Stimulated activated CD8-positive, alpha-beta memory T cell treated with anti-CD3 and anti-CD28 coated beads, Interleukin-4, amount 100 ng/mL, for 4 hours (primary cell): ENCODE measurements at places on chromosomes 1 and 21.

GRCh38 chr1:244241438-244241837 is 190.4 kb downstream of the ZBTB18 start:
- no peak for DNase-seq

GRCh38 chr1:241736387-241736786 is 84.3 kb downstream of the WDR64 start:
- DNase-seq, result no peak

GRCh38 chr1:75392278-75392677 is 218.6 kb downstream of the SLC44A5 start:
- no peak for DNase-seq

GRCh38 chr1:24806588-24806987 is 61.3 kb downstream of the CLIC4 start:
- DNase-seq, result no peak

DNA sequence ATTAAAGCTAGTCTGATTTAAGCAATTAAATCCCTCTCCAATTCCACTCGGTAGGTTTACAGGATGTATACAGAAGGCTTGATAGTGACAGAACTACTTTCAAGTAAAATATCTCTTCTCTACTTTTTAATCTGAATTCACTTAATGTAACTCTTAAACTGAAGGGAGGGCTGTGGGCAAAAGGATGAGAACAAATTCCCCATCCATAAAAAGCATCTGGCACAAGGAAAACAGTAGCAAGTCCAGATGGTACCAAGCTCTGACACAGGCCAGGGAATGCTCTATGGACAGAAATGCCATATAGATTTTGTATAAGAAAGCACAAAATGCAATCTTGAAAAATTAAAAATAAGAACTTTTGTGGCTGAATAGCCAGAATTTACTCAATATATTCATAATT is 53.1 kb upstream of the USH2A start:
- no peak for DNase-seq

GRCh38 chr1:73066866-73067265 is 784.5 kb upstream of the NEGR1 start:
- DNase-seq, result no peak

DNA sequence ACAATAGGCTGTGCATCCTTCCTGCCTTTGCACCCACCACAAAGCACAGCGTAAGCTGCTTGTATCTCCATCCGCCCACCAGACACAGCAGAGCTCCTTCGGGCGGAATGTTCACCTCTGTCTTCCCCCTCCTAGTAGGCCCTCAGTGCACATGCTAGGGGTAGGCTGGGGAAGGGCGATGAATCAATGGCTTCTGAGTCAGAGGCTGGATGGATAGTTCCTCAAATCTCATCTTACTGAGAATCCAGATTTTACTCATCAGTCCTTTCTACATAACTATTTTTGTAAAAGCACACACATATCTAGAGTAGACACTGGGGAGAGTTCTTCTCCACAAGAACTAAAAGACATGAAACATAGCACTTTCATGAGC is 73.8 kb downstream of the BCAR3 start:
- no peak for DNase-seq

DNA sequence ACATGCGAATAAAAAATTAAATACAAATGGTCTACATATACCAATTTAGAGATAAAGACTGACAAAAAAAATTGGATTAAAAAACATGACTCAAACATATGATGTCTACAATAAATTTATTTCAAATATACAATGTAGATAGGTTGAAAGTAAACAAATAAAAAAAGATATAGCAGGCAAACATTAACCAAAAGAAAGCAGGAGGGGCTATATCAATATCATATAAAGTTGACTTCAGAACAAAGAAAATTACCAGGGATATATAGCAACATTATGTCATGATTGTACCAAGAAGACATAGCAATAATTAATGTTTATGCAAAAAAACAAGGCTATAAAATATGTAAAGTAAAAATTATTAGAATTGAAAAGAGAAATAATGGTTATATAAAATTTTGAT is 49.9 kb upstream of the INSL5 start:
- DNase-seq, result no peak

DNA sequence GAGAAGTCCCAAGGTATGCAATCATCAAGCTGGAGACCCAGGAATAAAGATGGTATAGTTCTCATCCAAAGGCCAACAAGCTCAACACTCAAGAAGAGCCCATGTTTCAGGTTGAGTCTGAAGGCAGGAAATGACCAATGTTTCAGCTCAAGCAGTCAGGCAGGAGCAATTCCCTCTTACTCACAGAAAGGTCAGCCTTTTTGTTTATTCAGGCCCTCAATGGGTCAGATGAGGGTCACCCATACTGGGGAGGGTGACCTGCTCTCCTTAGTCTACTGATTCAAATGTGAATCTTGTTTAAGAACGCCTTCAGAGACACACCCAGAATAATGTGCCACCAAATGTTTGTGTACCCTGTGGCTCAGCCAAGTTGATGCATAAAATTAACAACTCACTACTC is 262.4 kb downstream of the USP25 start:
- no peak for DNase-seq

GRCh38 chr1:168086438-168086837 is 50.3 kb downstream of the GPR161 start:
- DNase-seq, result no peak

DNA sequence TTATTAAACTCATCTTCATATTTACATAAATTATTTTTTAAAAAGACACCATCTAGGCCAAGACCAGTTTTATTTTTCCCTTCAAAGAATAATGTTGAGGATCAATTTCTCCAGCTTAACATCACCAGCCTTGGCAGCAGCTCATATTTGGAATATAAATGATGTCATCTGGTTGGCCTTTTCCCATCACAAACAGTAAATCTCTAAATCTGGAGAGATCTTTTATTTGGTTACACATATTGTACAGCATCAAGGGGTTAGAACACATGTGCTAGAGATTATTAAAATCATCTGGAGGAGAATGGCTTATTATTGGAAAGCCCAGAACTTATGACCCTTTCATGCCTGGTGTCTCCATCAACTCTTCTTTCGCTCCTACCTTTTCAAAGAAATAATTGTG is 508.8 kb downstream of the PLPP3 start:
- no peak for DNase-seq

GRCh38 chr1:106875622-106876021 is 180.9 kb upstream of the PRMT6 start:
- no peak for DNase-seq

DNA sequence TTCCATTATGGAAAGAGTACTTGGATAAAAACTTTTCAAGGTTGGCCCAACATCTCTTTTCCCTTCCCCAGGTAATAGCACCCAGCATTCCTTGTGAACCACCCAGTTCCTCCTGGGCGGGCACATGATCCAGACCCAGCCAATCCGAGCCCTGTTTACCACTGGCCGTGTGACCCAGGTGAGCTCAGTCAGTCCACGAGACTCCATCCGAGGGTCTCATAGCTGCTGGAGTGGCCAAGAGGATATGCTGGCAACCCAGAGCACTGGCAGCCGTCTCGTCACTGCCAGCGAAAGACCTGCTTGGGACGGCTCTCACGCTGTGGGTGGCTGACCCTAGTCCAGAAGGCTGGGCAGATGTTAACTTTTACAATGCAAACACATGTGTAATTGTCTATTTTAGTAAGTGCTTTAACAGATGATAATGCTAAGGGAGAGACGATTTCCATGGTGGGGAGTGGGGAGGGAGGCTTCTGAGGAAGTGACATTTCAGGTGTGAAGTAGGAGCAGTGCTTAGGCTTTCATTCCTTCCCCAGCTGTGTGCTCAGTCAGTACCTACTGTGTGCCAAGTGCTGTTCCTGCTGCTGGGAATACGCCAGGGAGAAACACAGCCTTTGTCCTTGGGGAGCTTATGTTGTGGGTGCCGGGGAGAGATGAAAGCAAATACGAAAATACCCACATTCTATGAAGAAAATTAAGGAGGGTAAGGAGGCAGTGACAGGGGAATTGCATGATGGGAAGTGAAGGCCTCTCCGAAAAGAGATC is 24.5 kb downstream of the PARK7 start:
- DNase-seq, result no peak

DNA sequence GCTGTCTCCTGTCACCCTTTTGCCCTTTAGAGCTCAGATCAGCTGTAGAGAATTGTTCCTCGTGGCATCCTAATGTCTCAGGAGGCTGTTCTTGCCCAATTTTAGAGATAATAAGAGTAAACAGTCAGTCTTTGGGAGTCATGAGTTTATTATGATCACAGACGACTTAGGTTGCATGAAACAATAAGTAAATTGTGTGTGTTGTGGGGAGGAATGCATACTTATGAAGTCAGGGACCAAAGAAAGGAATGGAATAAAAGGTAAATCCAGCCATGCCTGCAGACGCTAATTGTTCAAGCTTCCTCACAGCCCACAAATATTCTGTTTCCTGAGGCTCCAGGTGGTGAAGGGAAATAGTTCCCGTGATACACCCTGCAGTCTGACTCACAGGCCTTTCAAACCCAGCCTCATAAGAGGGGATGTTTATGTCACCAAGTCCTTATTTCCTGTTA is 897 bp downstream of the EPHX4 start:
- DNase-seq, result no peak

- no peak for DNase-seq
Measured at GRCh38 chr1:115694805-115695204, 53.0 kb downstream of the VANGL1 start.

DNA sequence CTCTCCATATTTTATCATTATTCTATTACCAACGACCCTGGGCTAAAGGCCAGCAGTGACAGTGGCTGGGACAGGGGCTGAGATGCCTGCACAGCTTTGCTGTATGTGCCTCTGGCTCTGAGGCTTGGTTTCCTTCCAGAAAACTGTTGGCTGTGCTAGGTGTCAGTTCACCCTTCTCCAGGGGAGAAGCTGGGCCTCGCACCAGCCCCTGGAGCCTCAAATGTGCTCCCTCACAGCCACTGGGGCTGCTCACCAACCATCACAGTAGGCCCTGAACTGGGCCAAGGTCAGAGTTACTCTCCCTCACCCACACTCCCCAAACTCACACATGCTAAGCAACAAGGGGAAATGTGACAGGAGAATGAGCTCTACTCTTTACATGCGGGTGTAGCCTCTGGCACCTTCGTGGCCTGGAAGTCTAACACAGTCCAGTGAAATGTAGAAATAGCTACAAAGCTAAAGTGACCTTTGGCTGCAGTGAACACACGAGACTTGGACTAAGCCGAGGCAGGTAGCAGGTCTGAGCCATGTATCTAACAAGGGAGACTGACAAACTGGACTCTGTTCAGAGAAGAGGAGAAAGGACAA is 4.7 kb upstream of the CD160 start:
- no peak for DNase-seq

DNA sequence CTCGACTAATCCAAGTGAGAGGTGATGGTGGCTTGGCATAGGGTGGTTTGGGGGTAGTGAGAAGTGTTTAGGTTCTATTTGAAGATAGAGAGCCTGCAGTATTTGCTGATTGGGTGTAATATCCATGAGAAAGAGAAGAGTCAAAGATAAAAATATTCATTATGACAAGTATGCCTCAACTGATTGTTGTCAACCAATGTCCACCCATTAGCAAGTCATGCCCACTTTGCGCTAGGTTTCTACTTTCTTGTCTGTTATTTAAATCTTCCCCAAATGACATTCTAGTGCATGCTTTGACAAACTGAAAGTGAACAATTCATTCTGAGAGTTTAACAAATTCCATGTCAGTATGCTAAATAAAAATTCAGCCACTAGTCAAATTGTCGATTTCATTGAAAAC is 3.8 kb upstream of the XCL1 start:
- DNase-seq, result no peak

DNA sequence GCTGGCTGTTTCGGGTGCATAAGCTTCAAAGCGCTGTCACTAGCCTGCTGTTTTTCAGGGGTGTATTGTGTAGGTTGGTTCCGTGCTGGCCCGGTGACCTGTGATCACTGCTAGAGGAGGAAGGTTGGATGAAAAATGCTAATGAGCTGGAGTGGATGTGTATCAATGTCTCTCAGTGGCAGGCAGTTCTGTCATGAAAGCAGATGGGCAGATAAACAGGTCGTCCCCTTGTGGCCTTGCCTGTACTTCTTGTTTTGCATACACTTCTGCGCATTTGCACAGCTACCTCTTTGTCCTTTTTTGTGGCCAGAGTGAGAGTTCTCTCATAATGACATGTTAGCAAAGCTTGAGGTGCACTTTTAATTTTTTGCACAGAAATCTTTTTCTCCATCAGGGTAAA is 2.9 kb downstream of the SELENON start:
- no peak for DNase-seq

GRCh38 chr21:33966324-33966949 is 50.8 kb upstream of the ATP5PO start:
- no peak for DNase-seq

DNA sequence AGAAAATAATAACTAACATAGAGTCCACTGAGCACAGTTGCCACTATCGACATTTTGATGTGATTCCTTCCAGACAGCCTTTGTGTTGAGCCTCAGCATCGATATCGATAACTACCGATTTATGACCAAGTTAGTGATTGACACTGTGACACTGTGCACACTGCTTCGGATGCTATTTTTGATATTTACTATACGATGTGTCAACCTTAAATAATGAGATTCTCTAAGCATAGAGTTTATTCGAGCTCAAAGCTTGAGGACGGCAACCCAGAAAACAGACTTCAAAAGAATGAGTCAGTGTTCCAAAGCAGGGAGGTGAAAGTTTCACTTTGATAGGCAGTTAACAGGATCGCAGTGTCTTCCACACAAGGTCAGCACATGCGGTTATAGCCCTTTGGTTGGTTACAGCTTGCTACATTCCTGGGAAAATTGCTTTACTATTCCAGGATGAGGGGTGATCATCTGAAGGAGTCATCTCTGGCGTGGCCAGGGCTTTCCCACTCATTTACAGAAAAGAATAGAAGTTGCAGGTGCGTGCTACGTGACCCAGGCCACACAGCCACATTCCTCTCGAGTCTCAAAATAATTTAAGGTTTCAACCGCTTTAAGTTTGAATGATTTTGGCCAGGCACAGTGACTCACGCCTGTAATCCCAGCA is 53.6 kb upstream of the EFHD2 start:
- DNase-seq, result no peak

DNA sequence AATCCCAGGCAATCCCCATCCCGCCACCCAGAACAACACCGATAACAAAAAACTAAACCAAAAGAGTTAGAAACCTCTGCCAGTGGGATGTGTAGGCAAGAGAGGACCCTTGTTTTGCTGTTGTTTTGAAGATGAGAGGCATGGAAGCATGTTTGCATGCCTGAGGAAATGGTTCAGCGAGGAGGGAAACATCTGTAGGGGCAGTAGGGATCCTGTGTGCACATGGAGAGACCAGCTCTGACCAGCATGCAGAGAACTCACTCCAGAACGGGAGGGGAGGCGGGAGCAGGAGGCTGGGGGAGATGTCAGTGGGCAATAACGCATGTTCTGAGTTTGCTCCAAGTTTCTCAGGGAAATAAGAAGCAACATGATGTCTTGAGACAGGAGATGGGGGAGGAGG is 5.3 kb downstream of the CLDN14 start:
- DNase-seq, result no peak

DNA sequence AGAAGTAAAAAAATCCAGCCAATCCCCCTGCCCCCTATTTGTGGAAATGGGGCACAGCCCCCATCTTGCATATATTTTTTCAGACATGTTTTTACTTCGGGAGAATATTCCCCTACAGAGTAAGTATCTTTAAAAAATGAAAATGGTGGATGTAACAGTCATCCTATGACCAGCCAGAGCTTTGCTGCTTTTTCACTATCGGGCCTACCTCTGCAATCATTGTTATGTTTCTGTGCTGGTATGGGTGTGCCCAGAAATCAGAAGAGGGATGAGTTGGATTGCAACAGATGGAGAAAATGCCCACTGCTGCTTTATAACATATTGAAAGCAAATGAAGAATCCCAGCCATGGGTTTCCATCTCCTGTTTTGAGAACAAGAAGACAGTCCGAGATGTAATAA is 2.9 kb downstream of the CD247 start:
- DNase-seq, result no peak
